ENCODE measurements at places on chromosomes 2 and 18.

GRCh38 chr2:144460727-144461307 lies 59.1 kb downstream of the ZEB2 start:
- no peak for DNase-seq

GRCh38 chr2:45691171-45691999 lies 39.9 kb downstream of the PRKCE start:
- no peak for DNase-seq

- no peak for DNase-seq
Measured at GRCh38 chr18:46130061-46130460, 25.9 kb downstream of the HAUS1 start.

- DNase-seq, result no peak
Measured at GRCh38 chr18:21389903-21390302, 147.9 kb downstream of the GREB1L start.

DNA sequence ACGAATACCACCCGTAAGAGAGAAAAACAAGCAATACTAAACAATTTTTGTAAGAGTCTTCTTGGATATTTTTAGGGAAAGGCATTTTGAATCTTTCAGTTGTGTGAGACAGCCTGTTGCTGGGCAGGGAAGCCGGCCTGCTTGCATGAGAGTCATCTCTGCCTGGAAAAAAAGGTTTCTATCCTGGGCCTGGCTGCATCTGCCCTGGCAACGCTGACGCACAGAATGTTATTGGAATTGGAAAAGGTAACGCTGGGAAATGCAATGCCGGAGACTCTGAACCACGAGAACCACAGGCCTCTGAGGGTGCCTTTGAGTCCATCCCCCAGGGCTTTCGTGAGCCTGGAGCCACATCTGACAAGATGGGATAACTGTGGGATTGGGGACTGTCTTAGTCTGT lies 17.9 kb upstream of the NPAS2 start:
- no peak for DNase-seq

DNA sequence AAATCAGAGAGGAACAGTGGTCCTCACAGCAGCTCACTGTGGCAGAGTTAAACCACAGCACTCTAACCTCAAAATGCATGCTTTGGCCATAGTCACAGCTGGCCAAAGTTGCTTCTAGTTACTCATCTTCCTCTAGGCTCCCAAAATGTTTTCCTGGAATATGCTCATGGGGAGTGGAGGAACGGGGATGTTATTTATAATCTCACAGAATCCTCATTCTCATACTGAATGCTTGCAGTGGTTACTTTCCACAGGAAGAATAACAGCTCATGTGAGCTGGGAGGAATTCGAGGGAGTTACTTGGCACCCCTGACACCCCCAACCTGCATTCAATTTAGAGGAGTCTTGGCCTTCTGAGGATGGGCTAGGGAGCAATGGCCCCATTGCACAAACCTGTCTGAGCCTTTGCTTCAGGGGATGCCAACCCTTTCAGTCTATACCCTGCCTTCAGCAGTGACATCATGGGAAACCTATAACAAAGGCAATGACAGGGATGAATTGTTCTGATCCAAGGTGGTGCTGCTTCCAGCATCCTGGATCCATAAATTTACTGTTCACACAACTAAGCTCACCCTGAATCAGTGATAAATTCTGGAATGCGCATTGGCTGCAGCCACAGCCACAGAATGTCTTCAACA lies 22.4 kb upstream of the CCBE1 start:
- DNase-seq, result no peak

- DNase-seq, result no peak
Measured at GRCh38 chr2:241892299-241893137, 23.0 kb downstream of the RTP5 start.

GRCh38 chr2:11357428-11357972 lies 13.1 kb upstream of the ROCK2 start:
- DNase-seq, result no peak
